ENCODE measurements at places on chromosomes 5 and 9. TPM values are rescaled to one million over a fixed set of nuclear protein-coding genes. Genes with fewer than 3 reads are reported as not detected.

The NUTM2F gene
- not detected for total RNA-seq

DNA sequence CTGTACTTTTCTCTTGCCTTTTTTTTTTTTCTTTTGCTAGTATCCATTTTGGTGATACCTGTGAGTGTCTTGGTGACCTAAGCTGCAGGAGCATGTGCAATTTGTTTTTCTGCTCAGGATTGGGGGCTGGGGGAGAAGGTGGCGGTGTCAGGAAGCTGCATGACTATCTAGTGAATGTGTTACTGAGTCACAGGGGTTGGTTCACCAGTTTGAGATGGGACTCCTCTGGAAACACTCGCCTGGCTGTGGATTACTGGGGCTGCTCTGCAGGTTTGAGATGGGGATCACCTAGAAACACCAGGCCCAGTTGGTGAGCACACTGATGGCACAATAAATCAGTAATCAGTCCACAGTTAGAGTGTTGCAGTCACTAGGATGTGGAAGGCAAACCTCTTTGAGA lies 447.9 kb downstream of the SPATA31D1 start:
- no peak overlapping the region for H3K4me3 ChIP-seq
- H3K36me3 ChIP-seq, result no peaks in the 10 kb centered on the region
- peaks cover 11% of the 10 kb centered on the region for H3K4me1 ChIP-seq
- no peaks in the 10 kb centered on the region for H3K27me3 ChIP-seq

DNA sequence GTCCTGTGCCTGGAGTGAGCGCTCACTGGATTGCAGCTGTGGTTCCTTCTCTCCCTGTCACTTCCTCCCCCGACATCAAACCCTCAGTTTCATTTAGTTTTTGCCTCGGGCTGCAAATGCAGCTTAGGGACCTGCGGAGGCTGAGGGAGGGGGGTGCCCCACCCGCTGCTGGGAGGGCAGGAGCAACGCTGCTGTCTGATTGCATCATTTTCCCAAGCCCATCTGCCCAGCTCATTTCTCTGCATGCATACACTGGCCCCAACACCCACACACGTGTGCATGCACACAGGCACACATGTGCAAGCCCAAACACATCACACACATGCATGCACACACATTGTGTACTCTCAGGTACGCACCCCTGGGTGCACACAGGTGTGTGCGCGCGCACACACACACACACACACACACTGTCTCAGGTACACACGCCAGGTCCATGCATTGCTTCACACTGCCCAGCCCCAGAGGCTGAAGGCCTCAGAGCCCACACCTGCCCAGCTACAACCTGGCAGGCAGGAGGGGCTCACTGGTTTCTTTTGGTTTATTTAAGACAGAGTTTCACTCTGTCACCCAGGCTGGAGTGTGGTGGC lies 3.4 kb downstream of the ASS1 start:
- H3K4me1 ChIP-seq, result peaks cover 33% of the 10 kb centered on the region
- H3K4me3 ChIP-seq, result peak overlapping the region; percentile 95
- H3K27me3 ChIP-seq, result no peaks in the 10 kb centered on the region
- DNase-seq, result peak; percentile 43
- H3K27ac ChIP-seq, result no peak overlapping the region

DNA sequence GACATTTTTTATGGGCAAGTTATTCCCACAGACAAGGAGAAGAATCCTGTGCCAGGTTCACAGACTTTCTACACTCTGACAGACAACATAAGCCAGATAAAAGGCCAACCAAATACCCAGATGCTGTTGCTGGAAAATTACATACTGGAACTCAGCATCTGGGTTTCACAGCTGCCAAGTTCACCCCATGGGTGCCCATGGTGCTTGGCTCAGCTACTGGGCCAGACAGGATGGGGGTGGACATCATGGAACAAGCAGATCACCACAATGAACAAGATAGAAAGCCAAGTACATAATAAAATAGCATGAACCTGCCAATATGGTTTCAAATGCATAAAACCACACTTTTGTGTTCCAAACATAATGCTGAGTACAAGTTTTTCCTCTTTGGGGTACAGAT lies 999.8 kb downstream of the NR2F1-AS1 start:
- no peak for DNase-seq
- no peaks in the 10 kb centered on the region for H3K27me3 ChIP-seq
- H3K36me3 ChIP-seq, result no peaks in the 10 kb centered on the region
- no peaks in the 10 kb centered on the region for H3K4me1 ChIP-seq

DNA sequence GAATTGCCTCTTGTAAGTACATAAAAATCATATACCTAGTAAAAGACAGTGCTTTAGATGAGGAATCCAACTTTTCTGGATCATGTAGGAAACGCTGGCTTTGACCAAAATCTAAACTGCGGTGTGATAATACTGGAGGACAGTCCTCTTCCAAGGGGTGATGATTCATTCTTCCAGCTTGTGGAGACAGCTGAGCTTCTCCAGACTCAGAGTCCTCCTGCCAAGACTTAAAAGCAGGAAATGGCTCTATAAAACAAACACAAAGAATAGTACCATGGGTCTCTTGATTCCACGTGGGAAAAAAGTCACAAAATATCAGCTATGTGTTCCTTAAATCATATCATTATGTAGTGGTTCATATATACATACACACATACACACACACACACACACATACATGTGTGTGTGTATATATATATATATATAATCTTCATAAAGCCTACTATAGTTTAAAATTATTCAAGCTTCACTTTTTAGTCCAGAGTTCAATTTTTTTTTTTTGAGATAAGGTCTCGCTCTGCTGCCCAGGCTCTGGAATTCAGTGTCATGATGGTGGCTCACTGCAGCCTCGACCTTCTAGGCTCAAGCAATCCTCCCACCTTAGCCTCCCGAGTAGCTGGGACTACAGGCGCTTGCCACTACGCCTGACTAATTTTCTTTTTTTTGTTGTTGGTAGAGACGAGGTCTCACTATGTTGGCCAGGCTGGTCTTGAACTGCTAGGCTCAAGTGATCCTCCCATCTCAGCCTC lies 65.0 kb downstream of the PKD2L2 start:
- H3K36me3 ChIP-seq, result peaks cover 69% of the 10 kb centered on the region
- peak; percentile 85 for DNase-seq
- peak overlapping the region; percentile 70 for H3K27ac ChIP-seq
- H3K4me3 ChIP-seq, result peak overlapping the region; percentile 25
